Activated naive CD4-positive, alpha-beta T cell treated with anti-CD3 and anti-CD28 coated beads for 36 hours (primary cell): ENCODE measurements at places on chromosomes 13 and 19. TPM values are rescaled to one million over a fixed set of nuclear protein-coding genes. Genes with fewer than 3 reads are reported as not detected.
A peak's percentile ranks its signal among the peaks of the same experiment; 100 is the strongest.

GRCh38 chr13:44334751-44335150 lies 38.9 kb upstream of the SERP2 start:
- peaks cover 13% of the 10 kb centered on the region for H3K4me1 ChIP-seq
- no peak for DNase-seq

- no peaks in the 10 kb centered on the region for H3K27me3 ChIP-seq
- no peaks in the 10 kb centered on the region for H3K4me1 ChIP-seq
- no peak overlapping the region for H3K27ac ChIP-seq
Observed at GRCh38 chr13:103276775-103277498, 210.7 kb upstream of the SLC10A2 start.

- no peak overlapping the region for H3K4me3 ChIP-seq
- H3K36me3 ChIP-seq, result no peaks in the 10 kb centered on the region
- no peaks in the 10 kb centered on the region for H3K4me1 ChIP-seq
- H3K27me3 ChIP-seq, result peaks cover 6% of the 10 kb centered on the region
- DNase-seq, result no peak
Observed at GRCh38 chr19:31674503-31675192, 325.4 kb upstream of the TSHZ3 start.

DNA sequence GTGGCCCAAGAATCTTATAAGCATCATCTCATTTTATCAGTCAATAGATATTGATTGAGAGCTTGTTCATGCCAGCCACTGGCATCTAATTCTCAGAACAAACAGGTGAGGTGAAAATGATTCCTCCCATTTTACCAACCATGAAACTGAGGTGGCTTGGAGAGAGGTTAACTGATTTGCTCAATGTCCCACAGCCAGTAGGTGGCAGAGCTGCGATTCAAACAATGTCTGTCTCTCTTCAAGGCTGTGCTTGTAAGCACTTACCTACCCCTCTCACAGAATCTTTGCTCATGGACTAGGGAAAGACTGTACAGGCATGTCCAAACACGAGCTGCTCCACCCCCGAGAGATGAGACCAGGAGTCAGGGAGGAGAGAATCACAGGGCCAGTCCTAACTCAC lies 21.5 kb upstream of the GSX1 start:
- no peaks in the 10 kb centered on the region for H3K4me1 ChIP-seq
- H3K4me3 ChIP-seq, result no peak overlapping the region
- no peaks in the 10 kb centered on the region for H3K36me3 ChIP-seq
- H3K27me3 ChIP-seq, result peaks cover 28% of the 10 kb centered on the region
- no peak overlapping the region for H3K27ac ChIP-seq

GRCh38 chr19:46471116-46471733 lies at the start of gene PNMA8A:
PNMA8A (minus strand) TSS chr19:46471563; CDS start chr19:46471035, 528 bp downstream.
- no peak within 1 kb of the TSS for H3K27ac ChIP-seq
- no peak for DNase-seq
- H3K4me3 ChIP-seq, result peak within 1 kb of the TSS; percentile 36
- H3K27me3 ChIP-seq, result peaks cover 47% of the 10 kb centered on the region

- H3K4me1 ChIP-seq, result peaks cover 6% of the 10 kb centered on the region
- no peak for DNase-seq
- no peak overlapping the region for H3K4me3 ChIP-seq
- H3K36me3 ChIP-seq, result peaks cover 2% of the 10 kb centered on the region
- no peaks in the 10 kb centered on the region for H3K27me3 ChIP-seq
Observed at GRCh38 chr13:23766939-23767338, 122.3 kb downstream of the MIPEP start.

GRCh38 chr19:53707278-53707677 lies 75.5 kb downstream of the DPRX start:
- H3K27me3 ChIP-seq, result no peaks in the 10 kb centered on the region
- H3K4me3 ChIP-seq, result no peak overlapping the region
- no peaks in the 10 kb centered on the region for H3K4me1 ChIP-seq
- no peak overlapping the region for H3K27ac ChIP-seq
- no peaks in the 10 kb centered on the region for H3K36me3 ChIP-seq

GRCh38 chr13:25886438-25887214 lies 165.2 kb downstream of the SHISA2 start:
- peak; percentile 51 for DNase-seq
- H3K36me3 ChIP-seq, result no peaks in the 10 kb centered on the region
- no peak overlapping the region for H3K4me3 ChIP-seq
- H3K4me1 ChIP-seq, result peaks cover 66% of the 10 kb centered on the region
- H3K27me3 ChIP-seq, result no peaks in the 10 kb centered on the region

DNA sequence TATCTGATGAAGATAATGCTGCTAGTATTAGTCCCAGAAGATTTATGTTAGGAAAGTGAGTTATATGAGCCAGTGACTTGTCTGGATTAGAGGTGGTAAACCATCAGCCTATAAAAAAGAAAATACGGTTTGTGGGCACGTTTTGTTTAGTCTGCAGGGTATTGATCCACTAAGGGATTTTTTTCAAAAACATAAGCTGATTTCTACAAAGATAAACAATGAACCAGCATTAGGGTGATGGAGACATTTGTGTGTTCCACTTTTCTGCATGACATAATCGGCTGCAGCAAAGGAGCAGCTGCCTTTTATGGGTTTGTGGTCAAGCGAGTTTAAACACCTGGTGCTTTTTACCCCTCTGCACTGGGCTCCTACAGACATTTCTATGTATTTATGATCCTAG lies 836.4 kb upstream of the GPC6 start:
- no peaks in the 10 kb centered on the region for H3K36me3 ChIP-seq
- H3K4me1 ChIP-seq, result no peaks in the 10 kb centered on the region
- no peak overlapping the region for H3K27ac ChIP-seq
- H3K27me3 ChIP-seq, result no peaks in the 10 kb centered on the region

GRCh38 chr13:20415694-20416107 lies 110.0 kb downstream of the CRYL1 start:
- peaks cover 41% of the 10 kb centered on the region for H3K4me1 ChIP-seq
- H3K36me3 ChIP-seq, result peaks cover 2% of the 10 kb centered on the region
- no peak for DNase-seq
- H3K27me3 ChIP-seq, result no peaks in the 10 kb centered on the region

GRCh38 chr13:64130600-64130999 lies 2715.0 kb upstream of the PCDH20 start:
- no peaks in the 10 kb centered on the region for H3K36me3 ChIP-seq
- no peak overlapping the region for H3K27ac ChIP-seq
- H3K4me3 ChIP-seq, result no peak overlapping the region
- H3K27me3 ChIP-seq, result no peaks in the 10 kb centered on the region

DNA sequence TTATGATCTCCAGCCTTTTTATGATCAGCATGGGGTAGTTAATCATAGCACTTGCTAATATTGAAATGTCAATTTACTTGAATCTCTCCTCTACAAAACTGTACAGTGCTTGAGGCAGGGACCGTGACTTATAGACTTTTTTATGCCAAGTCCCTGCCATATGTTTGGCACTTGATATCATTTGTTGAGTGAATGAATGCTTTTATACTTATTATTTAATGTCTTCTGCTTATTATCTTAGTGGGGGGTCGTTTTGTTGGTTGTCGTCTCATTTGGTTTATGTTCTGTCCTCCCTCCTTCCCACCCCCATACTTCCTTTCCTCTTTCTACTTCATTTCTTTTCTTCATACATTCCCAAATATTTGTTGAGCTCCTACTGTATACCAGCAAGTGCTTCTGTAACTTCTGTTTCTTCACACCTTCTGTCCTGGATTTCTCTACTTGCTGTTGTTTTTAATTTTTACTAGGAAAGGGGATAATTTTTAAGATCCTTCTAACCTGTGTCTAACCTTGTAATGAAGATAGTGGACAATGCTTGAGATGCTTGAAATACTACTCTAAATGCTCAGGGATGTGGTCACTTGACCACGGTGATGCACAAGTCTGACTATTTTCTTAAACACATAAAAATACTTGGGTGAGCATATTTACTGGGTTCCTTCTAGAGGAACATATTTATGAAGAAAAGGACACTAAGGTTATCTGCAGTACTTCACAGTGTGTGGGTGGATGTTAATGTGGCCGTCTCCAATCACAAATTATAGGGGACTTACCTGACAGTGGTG lies 223.8 kb downstream of the TDRD3 start:
- DNase-seq, result no peak
- H3K27ac ChIP-seq, result no peak overlapping the region
- H3K27me3 ChIP-seq, result peaks cover 25% of the 10 kb centered on the region
- H3K36me3 ChIP-seq, result no peaks in the 10 kb centered on the region
- H3K4me1 ChIP-seq, result no peaks in the 10 kb centered on the region
- no peak overlapping the region for H3K4me3 ChIP-seq

- peaks cover 27% of the 10 kb centered on the region for H3K36me3 ChIP-seq
- no peak overlapping the region for H3K27ac ChIP-seq
- no peak for DNase-seq
- peaks cover 51% of the 10 kb centered on the region for H3K4me1 ChIP-seq
- H3K27me3 ChIP-seq, result no peaks in the 10 kb centered on the region
Observed at GRCh38 chr13:50101590-50101989, 86.3 kb downstream of the KCNRG start.

- no peak overlapping the region for H3K4me3 ChIP-seq
- no peaks in the 10 kb centered on the region for H3K27me3 ChIP-seq
- H3K36me3 ChIP-seq, result peaks cover 6% of the 10 kb centered on the region
- no peak for DNase-seq
Observed at GRCh38 chr13:27054760-27055159, 116.9 kb downstream of the USP12 start.

GRCh38 chr13:52165411-52165810 lies 6.0 kb upstream of the NEK3 start:
- DNase-seq, result no peak
- no peaks in the 10 kb centered on the region for H3K27me3 ChIP-seq
- peaks cover 12% of the 10 kb centered on the region for H3K4me1 ChIP-seq
- no peak overlapping the region for H3K27ac ChIP-seq
- peaks cover 6% of the 10 kb centered on the region for H3K36me3 ChIP-seq
- no peak overlapping the region for H3K4me3 ChIP-seq

The WDR88 gene
- not detected for total RNA-seq

The PPP1R13L gene
- total RNA-seq, result 4.8 TPM

The PRSS57 gene
- not detected for total RNA-seq

The CHAMP1 gene
- 50.6 TPM for total RNA-seq
